ENCODE measurements at places on chromosomes 2 and 18. TPM values are rescaled to one million over a fixed set of nuclear protein-coding genes. Genes with fewer than 3 reads are reported as not detected.

DNA sequence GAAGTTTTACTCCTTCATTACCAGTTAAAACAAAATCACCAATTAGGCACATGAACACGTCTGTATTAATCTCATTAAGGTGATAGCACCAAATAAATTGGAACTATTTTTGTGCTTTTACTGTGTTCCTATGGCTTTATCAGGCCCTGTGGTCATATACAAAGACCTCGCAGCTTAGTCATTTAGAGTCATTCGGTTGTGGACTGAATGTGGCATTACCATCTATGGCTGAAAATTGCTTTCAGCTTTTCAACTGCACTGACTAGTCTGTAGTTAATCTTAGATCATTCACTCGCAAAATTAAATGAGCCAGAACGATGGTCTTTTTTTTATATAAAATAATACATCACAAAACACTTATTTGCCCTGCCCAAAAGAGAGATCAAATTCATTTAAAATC lies 601.7 kb downstream of the NR4A2 start:
- DNase-seq = no peak

GRCh38 chr2:136962105-136962725 lies 196.9 kb downstream of the THSD7B start:
- DNase-seq = no peak

GRCh38 chr2:159126432-159127022 lies 158.1 kb downstream of the TANC1 start:
- DNase-seq = no peak

- no peak for DNase-seq
Measured at GRCh38 chr2:148922776-148923475, 47.9 kb downstream of the KIF5C start.

ANKRD39 gene
- polyA plus RNA-seq = 11.8 TPM

DNER gene
- 1.4 TPM for polyA plus RNA-seq
